CD4-positive, alpha-beta T cell treated with Interleukin-2 at 100 ng/mL for 4 hours (primary cell): ENCODE measurements at places on chromosomes 11 and 22.
A peak's percentile ranks its signal among the peaks of the same experiment; 100 is the strongest.

DNA sequence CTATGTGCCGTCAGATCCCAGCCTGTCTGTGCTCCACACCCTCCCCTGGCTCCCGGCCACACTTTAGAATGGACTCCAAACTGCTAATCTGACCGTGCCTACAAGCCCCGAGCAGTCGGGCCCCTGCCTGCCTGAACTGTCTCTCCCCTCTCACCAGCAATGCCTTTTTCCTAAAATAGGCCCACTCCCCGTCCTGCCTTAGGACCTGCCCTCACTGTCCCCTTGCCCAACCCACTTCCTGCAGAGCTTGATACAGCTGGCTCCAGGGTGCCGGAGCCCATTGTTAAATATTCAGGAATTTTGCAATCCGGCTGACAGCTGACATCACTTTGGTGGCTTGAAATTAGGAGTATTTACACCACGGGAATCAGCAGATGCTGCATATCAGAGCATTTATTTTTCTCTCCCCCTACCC, 21.4 kb downstream of the MN1 start:
- DNase-seq: no peak

- no peak for DNase-seq
Measured at GRCh38 chr11:133656082-133656635, 123.9 kb upstream of the OPCML start.

DNA sequence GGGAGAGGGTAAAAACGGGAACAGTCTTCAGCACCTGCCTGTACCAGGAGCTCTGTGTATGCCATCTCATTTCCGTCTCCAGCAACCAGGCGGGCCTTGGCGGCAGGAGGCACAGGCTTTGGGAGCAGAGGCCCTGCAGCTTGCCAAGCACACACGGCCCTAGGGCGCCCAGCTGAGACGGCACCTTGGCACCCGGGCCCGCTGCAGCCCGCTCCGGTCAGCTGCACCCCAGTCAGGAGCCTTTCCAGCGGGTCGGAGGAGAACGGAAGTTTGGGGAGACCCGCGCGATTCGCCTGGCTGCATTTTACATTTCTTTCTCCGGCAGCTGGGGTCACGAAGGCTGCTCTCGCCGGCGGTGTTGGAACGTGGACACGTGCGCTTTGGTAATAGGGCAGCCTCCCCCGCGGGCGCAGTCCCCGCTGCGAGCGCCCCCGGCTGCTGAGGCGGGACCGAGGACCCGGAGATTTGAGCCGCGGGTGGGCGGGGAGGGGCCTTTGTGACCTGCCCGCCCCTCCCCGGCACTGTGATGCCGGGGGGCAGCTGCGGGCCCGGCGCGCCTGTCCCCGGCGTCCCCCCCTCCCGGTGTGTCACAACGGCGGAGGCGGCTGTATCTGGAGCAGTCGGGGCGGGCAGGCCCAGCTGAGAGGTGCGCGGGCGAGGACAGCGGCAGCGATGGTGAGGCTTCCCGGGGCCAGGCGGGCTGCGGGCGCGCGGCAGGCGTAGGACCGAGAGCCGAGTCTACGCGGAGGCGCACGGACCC, at the start of gene TUBA8:
TUBA8 (plus strand) TSS at position 616 of the 760 bp plus-strand sequence; CDS start at position 673, 57 bp downstream.
- peak; percentile 3 for DNase-seq

DNA sequence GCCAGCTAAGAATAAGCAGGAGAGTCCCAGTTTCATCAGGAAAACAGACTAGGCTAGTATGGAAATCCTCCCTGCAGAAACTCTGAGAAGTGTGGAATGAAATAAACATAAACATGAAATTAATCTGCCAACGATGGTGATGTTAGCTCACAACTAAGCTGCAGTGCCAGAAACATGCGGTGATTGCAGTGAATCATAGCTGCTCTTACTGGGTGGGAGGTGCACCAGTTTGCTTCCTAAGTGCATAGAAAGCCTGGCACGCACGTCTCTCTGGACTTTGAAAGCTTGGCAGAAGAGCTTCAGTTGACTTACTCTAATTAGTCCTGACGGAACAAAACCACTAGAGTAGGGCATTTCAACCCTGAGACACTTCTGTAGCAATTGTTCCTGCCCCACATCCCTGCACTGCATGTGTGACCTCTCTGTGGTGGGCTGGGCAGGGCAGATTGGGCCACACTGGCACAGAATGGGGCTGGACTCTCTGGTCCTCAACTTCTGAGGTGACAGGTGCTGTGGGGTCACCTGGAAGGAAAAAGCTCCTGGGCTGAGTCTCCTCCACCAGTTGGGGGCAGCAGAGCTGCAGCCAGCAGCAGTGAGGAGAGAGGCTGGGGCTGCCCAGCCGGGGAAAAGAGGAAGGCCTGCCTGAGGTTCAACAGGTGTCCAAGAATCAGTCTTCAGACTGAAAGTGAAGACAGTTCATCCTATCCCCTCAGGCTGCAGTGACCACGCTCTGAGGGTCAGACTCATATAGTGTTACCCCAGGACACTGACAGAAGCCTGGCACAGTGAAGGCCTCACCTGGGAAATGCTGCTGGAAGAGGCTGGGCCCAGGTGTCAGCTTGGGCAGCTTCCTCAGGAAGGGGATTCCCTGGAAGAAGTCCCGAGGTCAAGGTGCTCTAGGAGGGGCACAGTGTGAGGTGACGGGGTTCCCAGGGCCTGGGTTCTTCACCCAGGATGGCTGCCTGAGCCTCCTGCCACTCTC, 40.5 kb downstream of the GGTLC2 start:
- DNase-seq: no peak

DNA sequence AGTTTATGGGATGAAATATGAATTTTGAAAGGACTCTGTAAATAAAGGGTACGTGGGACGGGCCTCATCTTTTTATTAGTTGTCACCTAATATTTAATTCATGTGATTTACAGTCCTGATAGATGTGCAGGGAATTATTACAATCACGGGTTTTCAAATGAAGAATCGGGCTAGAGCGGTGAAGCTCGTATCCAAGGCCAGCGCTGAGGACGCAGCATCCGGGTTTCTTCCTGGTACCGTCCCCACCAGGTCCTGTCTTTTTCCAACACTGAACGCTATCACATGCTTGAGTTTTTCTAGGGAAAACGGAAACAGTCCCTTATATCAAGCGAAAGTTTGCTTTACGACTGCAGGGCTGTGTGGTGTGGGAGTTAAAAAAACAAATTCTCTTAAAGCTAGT, 787 bp downstream of the SMDT1 start:
- DNase-seq: no peak
